ENCODE measurements at places on chromosomes 11 and 22.

GRCh38 chr11:15935373-15935772 lies 421.0 kb downstream of the SOX6 start:
- no peak for DNase-seq

- no peak for DNase-seq
These were observed 745 bp upstream of the FAM118A start for GRCh38 chr22:45308957-45309421.

DNA sequence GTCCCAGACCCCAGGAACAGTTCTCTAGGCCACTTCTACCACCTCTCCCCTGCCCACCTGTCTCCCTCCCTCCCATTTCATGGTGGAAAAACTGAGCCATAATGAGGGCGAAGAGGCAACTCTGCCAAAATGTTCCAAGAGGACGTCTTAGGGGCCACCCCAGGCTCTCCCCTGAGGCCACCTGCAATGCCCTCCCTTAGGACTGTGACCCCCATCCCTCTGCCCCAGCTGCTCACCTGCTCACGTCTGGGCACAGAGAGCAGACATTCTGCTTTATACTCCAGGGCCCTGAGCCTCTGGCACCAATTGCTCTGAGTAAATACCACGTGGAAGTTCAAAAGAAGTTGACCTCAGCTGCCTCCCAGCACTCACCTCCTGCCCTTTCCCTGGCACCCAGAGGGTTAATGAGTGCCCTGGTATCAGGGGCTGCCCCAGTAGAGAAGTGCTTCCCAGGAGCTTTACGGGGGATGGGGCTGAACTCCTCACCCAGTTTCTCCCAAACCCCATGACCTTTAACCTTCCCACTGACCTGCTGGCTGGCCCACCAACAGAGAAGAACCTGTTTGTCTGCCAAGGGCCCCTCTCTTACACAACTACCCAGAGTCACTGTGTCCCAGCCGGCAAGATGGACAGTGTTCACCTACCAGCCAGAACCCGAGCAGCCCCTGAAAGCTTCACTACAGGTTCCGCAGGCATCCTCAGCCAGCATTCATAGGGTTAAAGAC lies 627 bp upstream of the APOA5 start:
- DNase-seq, result no peak

DNA sequence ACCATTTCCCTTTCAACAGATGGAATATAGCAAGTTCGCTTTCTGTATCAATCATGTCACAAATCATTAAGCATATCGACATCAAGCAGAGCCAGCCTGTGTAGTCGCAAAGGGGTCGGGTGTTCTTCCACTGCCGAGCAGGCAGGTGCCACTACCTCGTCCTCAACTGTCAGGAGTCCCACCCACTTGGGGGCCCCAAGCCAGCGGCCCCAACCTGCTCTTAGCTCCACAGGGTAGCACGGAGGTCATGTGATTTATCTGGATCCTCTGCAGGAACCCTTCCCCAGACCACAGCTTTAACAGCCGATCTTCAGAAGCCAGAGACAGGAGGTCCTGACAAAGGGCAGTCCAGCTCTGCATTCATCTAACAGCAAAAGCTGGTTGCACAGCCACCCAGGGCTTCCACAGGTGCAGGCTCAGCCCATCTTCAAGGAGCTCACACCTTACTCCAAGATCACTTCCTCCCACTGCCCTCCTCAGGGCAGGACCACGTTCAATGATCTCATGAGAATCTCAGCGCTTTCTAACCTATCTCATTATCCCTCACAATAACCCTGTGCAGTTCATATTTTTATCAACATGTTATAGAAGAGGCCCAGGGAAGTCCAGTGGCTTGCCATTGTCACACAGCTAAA lies 110.2 kb downstream of the TRIM29 start:
- no peak for DNase-seq

DNA sequence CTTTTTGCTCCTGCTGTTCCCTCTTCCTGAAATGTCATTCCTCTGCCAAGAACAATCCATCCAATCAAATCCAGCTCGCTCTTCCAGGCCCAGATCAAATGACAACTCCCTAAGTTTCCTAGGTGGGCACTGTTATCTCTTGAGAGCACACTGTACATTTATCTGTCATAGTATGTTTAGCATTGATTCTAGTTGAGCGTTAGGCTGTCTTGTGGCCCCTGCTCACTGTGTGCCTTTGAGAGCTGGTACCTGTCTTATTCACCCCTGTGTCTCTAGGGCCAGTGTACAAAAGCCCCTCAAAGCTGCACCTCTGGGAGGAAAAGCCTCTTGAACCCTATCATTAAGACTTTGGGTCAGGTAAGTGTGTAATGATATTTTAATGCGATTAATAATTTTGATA lies 7.1 kb upstream of the LMO2 start:
- DNase-seq, result no peak

GRCh38 chr11:35785287-35786167 lies 123.0 kb downstream of the TRIM44 start:
- no peak for DNase-seq

DNA sequence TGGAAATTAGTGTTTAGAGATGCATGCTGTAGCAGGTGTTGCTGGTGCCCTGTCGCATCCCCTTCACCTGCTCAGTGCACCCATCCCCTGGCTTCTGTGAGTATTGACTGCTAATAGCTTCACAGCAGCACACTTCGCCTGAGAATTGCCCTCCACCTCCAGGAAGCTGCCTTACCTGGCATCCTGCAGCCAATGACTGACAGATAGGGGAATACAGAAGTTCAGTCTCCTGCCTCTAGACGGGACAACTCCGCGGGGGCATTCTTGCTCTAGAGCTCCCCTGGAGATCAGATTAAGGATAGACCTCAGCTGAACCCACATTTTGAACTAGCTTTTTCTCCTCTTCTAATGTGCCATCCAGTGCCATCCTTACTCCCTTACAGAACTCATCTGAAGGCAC lies 9.3 kb upstream of the CD3E start:
- DNase-seq, result no peak

DNA sequence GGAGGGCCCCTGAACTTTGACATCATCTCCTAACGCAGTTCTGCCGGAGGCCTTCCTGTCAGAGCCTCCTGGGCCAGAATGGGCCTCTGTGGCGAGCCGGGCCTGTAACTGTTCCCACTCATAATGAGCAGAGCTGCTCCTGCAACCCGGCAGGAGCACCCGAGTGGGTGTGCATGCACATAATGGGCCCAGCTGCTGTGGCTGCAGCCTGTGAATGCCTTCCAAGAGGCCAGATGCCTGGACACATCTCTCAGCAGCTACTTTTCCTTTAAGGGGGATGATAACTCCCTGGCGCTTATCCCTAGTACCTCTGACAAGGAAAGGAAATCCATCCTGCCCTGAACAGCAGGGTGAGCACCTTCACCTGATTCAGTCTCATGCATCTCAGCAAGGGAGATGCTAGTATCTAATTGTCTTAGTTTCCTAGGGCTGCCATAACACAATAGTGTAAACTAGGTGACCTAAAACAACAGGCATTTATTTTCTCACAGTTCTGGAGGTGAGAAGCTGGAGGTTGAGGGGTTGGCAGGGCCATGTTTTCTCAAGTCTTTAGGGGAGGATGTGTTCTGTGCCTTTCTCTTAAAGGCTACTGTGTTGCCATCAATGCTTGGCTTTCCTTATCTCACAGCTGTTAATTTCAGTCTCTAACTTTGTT lies 120.5 kb downstream of the TEAD1 start:
- DNase-seq, result no peak

DNA sequence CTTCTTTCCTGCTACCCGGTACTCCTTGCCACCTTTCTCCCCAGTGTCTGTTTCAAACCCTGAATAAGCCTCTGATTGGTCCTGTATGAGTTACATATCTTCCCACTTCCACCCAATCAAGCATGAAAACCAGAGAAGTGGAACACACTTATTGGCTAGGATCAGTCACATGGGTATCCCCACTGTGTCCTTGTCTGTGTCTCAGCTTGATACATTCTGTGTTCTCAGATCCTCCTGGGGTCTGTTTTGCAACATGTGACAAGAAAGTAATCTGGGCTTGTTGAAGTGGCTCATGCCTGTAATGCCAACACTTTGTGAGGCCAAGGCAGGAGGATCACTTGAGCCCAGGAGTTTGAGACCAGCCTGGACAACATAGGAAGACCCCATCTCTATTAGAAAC lies 23.9 kb downstream of the MCHR1 start:
- DNase-seq, result no peak

- peak; percentile 68 for DNase-seq
These were observed 37.3 kb upstream of the CCDC134 start for GRCh38 chr22:41762980-41763779.

GRCh38 chr11:33475993-33476392 lies 218.8 kb downstream of the HIPK3 start:
- DNase-seq, result no peak

DNA sequence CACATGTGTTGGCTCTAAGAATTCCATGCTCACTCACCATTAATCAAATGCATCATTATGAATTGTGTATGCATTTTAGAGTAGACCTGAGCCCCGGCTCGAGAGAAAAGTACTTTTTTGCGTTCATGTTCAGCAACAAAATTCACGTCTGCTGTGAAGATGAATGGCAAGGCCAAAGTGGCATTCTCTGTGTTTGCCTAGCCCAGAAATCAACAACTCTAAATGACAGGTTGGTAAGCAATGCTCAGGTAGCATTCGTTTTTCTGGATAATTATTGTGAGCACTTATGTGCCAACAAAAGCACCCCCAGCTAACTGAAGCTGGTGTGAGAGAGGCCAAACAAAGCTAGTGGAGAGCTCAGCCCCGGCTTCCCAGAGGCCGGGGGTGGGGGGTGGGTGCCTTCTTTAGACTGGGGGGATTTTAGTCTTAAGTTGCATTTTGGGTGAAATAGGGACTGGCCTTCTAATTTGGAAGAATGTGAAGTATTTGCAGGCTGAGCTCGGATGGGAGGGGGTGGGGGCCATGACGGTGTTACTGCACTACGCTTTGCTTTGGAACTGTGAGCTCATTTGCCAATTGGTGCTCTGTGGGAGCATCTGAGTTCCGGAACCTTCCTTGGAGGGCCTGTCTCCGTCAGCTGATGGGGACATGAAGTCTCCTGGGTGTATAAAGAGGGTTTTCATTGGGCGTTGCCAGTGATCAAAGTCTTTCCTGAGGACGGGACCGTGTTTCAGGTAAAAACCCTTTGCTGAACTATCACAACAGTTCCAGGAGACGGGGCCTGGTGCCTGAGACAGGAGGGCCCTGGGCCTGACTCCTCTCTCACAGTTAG lies 29.0 kb upstream of the ALX4 start:
- DNase-seq, result no peak

DNA sequence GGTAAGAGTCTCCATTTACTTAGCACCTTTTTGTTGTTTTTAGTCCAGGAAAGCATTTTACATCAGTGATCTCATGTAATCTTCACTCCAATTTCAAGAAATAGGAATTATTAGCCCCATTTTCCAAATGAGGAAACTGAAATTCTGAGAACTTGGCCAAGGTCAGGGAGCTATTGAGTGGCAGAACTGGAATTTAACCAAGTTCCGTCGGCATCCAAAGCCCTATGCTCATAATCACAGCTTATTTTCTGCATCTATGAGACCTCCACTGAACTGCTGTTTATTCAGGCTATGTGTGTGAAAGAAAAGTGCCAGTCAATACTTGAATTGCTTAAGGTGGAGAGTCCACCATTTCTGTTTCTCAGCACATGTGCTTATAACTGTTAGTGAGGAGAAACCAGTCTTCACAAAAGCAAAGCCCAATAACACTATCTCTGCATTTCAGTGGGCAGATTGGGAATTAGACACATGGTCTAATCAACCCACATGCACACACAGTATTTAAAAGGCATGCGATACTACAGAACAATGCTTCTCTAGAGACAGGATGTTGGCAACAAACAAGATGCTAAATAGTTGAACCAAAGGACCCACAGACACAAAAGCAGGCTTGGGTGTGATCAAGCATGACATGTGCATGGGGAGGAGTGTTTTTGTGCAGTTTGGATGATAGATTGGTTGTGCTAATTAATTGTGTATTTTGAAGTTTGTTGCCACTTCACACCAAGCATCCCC lies 780.6 kb downstream of the OPCML start:
- DNase-seq, result no peak

DNA sequence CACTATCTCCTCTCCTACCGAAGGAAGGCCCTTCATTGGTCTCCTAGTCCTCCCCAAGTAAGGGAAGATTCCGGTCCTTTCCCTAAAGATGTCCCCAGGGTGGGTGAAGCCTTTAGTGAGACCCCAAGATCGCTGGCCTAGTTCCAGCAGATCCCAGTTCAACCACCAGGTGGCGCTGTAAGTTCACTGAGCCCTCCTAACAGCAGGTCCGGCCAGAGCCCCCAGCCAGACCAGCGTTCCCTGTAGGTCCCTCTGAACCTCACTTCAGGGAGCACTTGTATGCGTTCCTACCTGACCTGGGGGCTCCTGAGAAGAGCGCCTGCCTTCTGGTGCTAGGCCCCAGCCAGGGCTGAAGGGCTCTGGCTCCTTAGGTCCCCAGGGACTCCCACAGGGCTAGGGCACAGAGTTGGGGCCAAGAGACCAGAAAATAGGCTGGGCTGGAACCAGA lies 38.1 kb downstream of the LMO1 start:
- DNase-seq, result peak; percentile 90

DNA sequence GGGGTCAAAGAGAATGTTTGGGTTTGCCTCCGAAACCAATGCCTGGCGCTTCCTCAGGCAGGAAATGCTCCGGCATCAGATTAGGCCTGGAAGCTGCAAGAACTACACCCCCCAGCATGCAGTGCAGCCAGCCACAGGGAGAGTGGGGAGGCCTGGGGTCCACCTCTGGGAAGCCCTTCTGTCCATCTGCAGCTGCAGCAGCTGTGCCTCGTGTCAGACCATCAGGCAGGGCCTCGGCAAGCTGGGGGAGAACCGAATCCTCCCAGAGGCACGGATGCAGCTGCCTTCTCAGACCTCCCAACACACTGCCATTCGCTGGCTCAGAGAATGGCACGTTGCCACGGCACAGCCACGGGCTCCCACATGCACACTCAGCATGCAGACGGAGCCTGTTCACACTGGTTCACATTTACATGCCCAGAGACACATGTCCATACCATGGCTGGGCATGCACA lies 57.4 kb downstream of the NECTIN1 start:
- no peak for DNase-seq

DNA sequence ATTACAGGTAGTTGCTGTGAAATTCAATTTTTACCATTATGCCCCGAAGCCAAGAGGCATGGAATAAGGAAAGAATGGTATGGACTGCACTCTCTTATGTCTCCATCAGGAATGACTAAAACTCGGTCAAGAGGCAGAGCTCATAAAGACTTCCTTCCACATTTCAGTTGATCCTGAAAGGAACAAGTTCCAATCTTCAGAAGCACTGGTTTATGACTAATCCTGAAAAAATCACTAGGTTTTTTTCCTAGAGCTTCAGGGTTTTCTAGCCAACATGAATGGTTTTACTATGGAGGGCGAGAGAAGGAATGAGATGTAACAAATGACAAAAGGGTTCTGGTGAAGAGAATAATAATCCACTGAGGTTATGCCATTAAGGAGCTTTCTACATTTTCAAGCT lies 832.2 kb downstream of the NTM start:
- no peak for DNase-seq

- DNase-seq, result no peak
These were observed 45.8 kb downstream of the PRR5L start for GRCh38 chr11:36341915-36342314.

Measured in activated effector memory CD4-positive, alpha-beta T cell treated with anti-CD3 and anti-CD28 coated beads, Interleukin-2, amount 50 U/mL, for 16 hours (primary cell).